ENCODE measurements at places on chromosomes 12 and 14.

DNA sequence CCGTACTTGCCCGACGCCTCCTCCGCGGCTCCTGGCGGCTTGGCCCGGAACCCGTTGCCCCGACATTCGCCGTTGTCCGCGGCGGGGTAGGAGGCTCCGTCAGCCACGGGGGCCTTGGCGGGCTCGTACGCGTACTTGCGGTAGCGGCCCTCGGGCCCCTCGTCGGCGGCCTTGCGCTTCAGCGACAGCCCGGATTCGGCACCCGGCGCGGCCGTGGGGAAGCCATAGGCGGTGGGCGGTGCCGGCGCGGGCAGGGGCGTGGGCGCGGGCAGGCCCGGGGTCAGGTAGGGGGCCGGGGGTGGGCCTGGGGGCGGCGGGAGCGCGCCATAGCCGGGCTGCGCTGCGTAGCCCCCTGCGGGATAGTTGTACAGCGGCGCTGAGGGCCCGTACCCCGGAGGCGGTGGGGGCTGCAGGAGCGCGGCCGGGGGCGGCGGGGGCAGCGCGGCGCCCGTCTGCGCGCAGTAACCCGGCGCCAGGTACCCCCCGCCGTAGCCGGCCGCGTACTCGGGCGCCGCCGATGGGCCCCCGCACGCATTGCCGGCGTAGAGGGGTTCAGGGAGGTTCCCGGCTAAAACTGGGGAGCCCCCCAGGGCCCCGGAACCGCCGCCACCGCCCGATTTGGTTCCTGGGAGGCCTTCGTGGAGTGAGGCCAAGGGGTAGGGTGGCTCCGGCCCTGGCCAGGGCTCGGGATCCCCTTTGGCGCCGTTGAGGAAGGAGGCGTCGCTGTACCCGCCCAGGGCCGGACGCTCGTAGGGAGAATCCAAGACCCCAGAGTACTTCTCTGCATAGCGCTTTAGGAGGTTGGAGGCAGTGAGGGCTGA lies 26.9 kb downstream of the FIGNL2 start:
- no peak for DNase-seq

GRCh38 chr12:51896236-51896635 lies 8.3 kb downstream of the ANKRD33 start:
- no peak for DNase-seq

DNA sequence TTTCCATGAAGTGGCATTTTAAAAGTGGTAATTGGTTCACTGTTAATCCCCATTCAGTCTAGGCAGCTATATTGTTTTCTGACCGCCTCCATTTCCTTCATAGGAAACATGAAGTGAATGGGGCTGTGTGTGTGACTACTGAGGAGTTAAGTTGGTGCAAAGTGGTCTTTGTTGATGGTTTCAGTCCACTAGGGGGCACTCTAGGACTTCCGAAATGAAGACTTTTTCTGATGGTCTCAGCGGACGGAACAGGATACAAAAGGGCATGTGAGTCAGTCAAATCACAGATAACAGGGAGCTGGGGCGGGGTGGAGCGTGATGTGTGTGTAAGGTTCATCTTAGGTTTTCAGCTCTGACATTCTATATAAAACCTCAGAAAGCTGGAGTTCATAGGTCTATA lies 240.1 kb upstream of the OR4E1 start:
- peak; percentile 79 for DNase-seq

GRCh38 chr14:58668848-58669480 lies 31.2 kb downstream of the DACT1 start:
- DNase-seq = no peak

- DNase-seq = no peak
Measured at GRCh38 chr14:45258073-45258472, 5.1 kb upstream of the MIS18BP1 start.

DNA sequence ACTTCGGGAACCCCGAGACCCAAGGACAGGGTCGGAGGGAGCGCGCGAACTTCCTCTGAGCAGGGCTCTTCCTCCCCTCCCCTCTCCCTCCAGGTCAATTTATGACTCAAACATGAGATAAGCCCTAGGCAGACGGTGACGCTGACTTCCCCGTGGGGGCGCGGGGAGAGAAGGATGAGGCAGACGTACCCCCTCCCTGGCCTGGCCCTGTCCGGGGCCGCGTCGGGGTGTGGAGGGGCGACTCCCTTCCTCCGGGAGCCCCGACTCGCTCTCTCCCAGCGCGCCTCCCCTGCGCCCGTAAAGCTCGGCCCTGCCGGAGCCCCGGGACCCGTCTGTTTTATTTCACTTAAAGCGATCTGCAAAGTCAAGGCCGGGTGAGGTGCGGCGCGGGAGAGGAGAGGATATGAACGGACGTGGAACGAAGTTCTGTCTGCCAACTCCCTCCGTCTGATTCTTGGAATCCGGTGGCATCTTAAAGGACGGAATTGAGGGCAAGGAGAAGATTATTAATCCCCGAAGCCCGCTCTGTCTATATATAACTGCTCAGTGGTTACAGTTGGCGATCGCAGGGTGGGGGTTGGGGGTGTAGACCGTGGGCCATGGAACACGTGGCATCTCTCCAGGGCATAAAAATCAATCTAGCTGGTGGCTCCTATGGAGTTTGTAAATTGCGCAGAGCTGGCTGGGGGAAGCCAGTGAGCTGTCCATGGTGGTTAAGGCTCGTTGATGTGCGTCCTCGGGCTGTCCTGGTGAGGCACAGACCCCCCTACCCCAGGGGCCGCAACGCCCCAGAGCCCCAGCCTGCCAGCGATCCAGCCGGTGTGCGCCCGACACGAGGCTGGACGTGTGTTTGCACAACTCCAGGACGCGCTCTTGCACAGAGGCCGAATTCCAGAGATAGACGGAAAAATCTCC lies 2.9 kb upstream of the PTHLH start:
- no peak for DNase-seq

DNA sequence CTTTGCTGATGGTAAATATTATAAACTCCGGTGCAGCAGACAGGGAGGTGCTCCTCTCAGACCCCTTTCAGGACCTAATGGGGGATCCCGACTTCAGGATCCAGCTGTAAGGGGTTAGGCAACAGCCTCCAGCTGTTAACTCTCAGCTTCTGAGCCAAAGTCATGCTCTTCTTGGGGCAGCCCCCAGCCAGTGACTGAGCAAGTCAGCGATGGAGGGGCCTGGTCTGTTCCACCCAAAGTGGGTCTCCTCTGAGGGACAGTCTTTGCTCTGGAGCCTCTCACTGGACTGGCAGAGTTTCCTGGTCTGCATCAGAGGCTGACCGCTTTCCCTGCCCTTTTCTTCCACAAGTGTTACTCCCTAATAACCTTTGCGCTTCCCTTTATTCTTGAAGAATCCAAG lies 184.2 kb upstream of the DIO3 start:
- no peak for DNase-seq

DNA sequence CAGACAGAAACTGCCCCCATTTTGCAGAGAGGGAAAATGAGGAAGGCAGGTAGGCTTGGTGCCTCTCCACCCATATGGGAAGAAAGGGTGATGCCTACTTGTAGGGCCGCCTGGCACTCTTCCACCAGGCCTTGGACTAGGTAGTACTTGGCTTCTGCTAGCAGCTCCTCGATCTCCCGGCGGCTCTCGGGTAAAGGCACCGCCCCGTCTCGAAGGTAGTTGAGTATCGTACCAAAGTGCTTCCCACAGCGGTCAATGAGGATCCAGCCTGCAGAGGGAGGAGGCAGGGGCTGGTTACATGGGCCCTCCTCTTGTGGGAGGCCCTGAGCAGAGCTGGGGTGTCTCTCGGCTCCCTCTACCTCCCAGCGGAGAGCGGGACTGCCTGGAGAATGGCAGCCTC lies 16.6 kb downstream of the KCTD10 start:
- no peak for DNase-seq

- DNase-seq = no peak
Measured at GRCh38 chr14:102442241-102443211, 67.0 kb downstream of the ANKRD9 start.

DNA sequence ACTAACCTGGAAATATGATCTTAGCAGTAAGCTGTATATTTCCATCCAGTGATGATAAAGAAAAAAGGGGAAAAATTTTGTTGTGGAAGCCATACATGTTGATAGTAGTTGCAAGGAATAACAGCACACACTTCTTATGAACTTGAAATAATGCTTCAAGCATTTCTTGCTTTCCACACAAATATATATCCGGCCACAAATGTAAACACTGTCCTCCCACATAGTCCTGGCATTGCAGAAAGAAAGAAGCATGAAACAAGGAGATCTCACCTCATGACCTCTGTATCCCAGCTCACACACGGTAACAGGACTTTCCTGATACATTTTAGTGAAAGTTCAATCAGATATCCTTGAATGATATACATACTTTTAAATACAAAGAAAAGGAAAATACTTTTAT lies 56.0 kb downstream of the LLPH start:
- no peak for DNase-seq

- no peak for DNase-seq
Measured at GRCh38 chr14:103097994-103098957, 3.8 kb downstream of the EXOC3L4 start.

Data from globus pallidus (tissue), 1 donor.